Ovary (tissue), 10 donors: ENCODE measurements at places on chromosomes 13 and 19. TPM values are rescaled to one million over a fixed set of nuclear protein-coding genes. Genes with fewer than 3 reads are reported as not detected.

GRCh38 chr13:30314562-30314961 lies 7.2 kb upstream of the KATNAL1 start:
- no peak for DNase-seq

DNA sequence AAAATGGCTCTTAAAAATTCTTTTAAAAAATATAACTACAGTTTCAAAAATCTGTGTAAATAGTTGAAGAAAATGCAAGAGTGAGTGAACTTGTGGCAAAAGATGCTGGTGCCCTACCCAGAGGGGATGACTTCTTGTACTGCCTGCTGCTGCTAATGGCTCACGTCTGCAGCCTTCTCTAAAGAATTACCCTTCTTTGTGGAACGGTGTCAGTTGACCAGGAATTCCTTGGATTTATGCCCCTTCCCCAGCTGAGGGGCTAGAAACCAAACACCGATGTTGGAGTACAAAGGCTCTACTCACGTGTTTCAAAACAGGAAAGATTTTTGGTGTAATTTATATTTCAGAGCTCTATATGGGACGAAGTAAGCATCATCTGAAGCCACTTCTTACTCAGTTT lies 1582.8 kb downstream of the OLFM4 start:
- no peak for DNase-seq

DNA sequence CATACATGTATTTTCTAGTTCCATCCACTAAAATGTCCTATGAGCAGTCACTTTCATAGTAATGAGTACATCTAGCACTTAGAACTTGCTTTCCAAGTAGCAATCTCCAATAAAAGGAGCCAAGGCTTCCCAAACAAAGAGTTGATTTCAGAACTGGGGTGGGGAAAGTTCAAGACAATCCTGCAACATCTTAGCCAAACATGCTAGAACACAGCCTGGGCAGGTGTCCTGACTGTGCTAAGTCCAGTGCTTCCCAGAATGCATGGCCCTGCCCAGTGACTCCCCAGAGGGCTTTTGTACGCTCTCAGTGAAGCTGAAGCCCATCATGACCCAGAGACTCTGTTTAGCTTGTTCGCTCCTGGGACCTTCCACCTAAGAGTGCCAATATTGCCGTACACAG lies 106.7 kb upstream of the UBAC2 start:
- no peak for DNase-seq

CD37 gene
- 6.8 TPM for total RNA-seq

DNA sequence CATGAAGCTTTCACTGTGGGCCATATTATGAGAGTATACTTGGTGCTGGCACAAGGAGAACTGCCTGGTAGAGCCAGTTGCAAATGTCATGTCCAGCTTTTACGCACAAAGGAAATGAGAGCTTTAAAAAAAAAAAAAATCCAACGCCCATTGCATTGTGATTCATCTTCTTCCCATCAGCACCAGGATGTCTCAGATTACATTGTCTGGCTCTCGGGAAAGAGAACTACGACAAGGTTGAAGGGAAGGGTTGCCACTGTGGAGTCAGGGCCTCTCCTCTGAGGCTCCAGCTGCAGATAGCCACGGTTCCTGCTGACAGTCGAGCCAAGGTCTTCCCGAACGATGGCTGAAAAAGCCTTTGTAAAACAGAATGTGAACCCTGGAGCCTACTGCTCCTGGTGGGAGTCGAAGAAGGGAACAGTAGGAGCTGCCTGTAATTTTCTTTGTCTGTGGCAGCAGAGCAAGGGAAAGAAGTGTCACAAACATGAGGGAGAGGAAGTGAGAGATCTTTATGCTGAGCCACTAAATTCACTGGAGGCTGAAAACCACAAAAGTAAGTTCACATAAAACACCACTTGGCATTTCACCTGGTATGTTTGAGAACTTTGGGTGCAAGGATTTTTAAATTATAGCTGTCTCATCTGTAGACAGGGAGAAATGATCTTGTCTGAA lies 704.7 kb downstream of the DIAPH3 start:
- no peak for DNase-seq

- DNase-seq = peak; percentile 19
These were observed 478 bp downstream of the LMO7 start for GRCh38 chr13:75636436-75637180.

TBXA2R gene
- total RNA-seq = 1.5 TPM

- no peak for DNase-seq
These were observed 181.1 kb downstream of the TSHZ3 start for GRCh38 chr19:31168106-31168625.

- no peak for DNase-seq
These were observed 5.1 kb downstream of the OR10H1 start for GRCh38 chr19:15810335-15810734.

GRCh38 chr13:103878891-103879605 lies 812.8 kb upstream of the SLC10A2 start:
- DNase-seq = no peak

GRCh38 chr19:53977429-53977990 lies 13.9 kb upstream of the CACNG6 start:
- DNase-seq = peak; percentile 40

IL11 gene
- total RNA-seq = 1.3 TPM

- DNase-seq = no peak
These were observed 8.5 kb upstream of the STK24 start for GRCh38 chr13:98585398-98585754.

DNA sequence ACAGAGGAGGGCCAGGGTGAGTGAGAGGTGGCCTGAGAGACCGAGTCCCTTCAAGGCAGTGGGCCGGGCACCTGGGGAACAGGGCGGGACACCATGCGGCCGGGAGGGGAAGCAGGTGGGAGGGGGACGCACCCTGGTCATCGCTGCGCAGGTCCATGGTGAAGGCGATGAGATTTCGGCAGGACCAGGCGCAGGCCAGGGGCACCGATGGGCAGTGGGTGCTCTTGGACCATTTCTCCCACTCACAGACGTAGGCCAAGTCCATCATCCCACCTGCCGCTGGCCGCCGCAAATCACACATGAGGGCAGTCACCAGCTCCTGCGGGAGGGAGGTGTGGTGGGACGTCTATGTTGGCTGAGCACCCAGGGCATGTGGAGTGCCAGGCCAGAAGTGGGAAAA lies 2.2 kb downstream of the MED16 start:
- no peak for DNase-seq

DNA sequence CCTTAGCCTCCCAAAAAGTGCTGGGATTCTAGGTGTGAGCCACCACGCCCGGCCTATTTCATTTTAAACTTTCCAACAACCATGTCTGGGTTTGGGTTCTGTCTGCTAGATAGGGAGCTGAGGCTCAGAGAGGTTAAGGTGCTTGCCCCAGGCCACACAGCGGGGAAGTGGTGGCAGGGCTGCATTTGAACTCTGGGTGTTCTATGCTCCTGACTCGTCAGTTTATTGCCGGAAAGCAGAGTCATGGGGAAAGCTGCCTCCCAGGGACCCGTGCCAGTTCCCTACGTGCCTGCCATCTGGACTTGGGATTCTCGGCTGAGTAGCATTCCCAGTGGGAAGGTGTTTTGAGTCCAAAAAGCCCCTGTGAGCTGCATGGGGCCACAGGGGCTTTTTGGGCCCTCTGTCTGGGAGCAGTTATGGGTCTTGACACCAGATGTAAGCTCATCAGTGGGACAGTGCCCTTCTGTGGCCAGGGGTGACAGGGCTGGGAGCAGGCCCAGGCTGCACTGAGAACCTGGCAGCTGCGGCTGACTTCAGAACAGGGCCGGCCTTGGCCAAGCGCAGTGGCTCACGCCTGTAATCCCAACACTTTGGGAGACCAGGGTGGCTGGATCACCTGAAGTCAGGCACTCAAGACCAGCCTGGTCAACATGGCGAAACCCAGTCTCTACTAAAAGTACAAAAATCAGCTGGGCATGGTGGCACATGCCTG lies 10.9 kb downstream of the RFX1 start:
- DNase-seq = no peak

DNA sequence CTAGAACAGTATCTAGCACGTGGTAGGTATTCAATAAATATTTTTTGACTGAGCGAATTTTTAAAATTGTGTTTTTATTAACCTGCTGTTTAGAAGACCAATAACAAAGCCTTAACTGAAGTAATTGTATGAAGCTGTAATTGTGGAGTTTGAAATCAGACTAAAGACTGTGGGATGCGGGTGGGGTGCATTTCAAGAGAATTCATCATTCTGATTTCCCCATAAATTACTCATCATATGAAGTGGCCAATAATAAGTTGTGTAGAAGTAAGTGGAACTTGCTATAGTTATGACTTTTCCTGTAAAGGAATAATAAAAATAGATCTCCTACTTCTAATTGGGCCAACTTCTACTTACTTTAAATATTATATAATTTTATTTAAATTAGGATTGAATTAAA lies 449.3 kb downstream of the PCDH9 start:
- DNase-seq = no peak
